ENCODE measurements at places on chromosomes 16 and 17.

DNA sequence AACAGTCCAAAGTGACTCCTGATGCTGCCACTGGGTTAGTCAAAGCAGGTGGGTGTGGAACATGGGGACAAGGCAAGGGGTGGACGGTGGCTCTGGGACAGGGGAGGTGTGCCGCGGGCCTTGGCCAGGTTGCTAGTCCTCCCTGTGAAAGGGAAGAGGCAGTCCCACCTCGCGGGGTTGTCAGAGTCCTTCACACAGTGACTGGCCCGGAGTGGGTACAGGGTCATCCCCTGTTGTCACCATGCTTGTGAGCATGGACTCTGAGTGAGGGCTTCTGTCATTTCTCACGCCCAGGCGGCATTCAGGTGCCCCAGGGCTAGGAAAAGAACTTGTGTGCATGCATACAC is 3.1 kb upstream of the ZNF469 start:
- DNase-seq = peak; percentile 26

GRCh38 chr17:2402544-2402943 is 1.7 kb upstream of the MNT start:
- DNase-seq = no peak

DNA sequence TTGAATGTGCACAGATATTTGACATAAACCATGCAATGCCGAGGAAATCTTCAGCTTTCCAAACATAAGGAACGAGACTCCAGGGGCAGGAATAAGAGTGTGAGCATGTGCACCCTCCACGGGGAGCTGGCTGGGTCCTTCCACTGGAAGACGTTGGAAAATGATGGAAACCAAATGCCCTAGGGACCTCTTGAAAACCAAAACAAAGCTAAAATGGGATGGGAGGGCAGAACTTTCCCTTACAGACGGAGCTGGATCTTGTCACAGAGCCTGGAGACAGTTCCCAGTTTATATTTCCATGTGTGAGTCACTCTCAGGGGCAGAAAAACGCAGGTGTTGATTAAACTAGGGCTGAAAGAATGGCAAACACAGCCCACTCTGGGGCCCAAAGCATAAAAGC is 34.4 kb upstream of the DNAH17 start:
- DNase-seq = no peak

GRCh38 chr16:27253526-27253930 is 15.0 kb downstream of the NSMCE1 start:
- DNase-seq = no peak

GRCh38 chr16:84583995-84584394 is 33.9 kb downstream of the COTL1 start:
- DNase-seq = peak; percentile 77

DNA sequence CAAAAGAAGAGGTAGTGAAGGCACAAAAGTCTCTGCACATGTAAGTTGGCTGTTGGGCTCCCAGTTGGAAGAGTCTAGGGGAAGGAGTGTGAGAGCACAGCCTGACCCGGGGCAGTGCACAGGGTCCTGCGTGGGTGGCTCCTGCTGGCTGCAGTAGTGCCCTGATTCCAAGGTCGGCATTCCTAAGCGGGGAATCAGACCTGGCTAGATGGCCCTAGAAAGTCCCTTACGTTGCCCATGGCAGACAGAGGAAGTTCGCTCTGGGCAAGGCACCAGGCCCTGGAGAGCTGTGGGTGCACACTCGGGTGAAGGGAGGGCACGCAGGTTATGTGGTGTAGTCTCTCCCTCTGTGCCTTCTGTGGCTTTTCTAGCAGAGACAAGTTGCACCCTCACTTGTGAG is 22.8 kb upstream of the SLC5A11 start:
- DNase-seq = no peak

GRCh38 chr17:57133486-57133885 is 48.4 kb downstream of the AKAP1 start:
- no peak for DNase-seq

- DNase-seq = no peak
Observed at GRCh38 chr17:28612531-28612930, 1.5 kb downstream of the RSKR start.

GRCh38 chr17:73174126-73174525 is 9.3 kb downstream of the SSTR2 start:
- DNase-seq = no peak

GRCh38 chr17:15109608-15110007 is 155.5 kb downstream of the PMP22 start:
- DNase-seq = no peak

DNA sequence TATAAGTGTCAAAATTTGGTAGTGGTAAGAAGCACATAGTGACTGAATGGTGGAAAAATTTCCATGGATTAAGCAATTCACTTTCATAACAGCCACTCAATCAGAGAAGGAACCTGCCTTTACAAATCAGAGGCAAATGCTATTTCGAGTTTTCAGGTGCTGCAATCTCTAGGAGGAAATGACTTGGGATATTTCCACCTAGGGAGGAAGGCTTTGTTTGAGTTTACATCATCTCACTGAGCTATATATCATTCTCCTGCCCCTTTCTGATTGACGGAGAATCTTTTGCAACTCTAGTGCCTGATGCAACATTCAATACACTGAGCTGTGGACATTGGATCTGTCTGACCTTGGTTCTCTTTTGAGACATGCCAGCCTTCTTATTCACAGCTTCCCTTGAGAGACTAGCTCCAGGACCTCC is 26.3 kb downstream of the MARCHF10 start:
- no peak for DNase-seq

GRCh38 chr17:10702574-10702973 is 5.2 kb downstream of the ADPRM start:
- no peak for DNase-seq

GRCh38 chr17:16398270-16399267 is 16.8 kb upstream of the TRPV2 start:
- no peak for DNase-seq

GRCh38 chr16:88920618-88921590 is 54.4 kb upstream of the PABPN1L start:
- no peak for DNase-seq

DNA sequence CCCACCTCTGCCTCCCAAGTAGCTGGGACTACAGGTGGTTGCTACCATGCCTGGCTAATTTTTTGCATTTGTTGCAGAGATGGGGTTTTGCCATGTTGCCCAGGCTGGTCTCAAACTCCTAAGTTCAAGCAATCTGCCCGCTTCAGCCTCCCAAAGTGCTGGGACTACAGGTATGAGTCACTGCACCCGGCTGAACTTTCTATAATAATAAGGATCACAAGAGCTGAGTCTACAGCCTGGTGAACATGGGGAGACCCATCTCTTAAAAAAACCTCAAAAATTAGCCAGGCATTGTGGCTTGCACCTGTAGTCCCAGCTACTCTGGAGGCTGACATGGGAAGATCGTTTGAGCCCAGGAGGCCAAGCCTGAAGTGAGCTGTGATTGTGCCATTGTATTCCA is 53.5 kb downstream of the WDR59 start:
- DNase-seq = no peak

GRCh38 chr16:27730661-27731210 is 180.8 kb downstream of the KATNIP start:
- no peak for DNase-seq

DNA sequence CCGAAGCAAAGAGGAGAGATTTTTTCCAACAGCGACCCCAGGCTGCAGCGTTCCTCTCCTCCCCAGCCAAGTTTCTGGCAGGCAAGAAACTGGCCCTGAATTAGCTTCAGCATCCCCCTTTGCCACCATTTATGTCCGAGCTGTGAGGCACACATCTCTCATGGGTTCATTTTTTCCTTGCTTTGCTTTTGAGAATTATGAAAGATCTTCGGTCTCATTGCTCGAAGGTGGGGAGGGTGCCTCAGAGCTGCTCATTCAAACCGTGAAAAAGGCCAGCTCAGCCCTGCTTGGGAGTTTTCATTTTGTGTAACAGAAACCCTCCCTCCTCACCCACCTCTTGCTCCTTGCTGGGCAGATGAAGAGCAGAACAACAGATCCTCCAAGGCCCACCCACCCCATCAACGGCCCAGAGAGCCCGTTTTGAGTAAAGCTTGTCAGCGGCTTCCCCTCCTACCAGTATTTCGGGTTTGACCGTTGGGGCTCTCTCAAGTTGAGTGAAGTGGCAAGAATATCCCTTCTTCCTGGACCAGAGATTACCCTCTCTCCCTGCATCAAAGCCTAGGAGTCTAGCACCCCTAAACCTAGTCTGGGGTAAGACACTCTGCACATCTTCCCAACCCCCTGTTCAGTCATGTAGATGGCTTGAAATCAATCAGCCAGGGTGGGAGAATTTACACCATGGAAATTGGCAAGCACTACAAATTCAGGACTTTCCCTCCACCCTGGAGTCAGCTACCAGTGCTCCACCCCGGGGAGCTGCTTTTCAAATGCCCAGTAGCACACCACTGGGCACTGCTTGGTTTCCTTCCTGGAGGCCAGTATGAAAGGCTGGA is 1.8 kb downstream of the CCR7 start:
- DNase-seq = no peak

GRCh38 chr17:7561589-7562207 is at the start of gene SENP3:
TSS of gene SENP3 (plus strand) at chr17:7561919. CDS start at chr17:7563077, 1,158 bp downstream.
- DNase-seq = peak; percentile 86

DNA sequence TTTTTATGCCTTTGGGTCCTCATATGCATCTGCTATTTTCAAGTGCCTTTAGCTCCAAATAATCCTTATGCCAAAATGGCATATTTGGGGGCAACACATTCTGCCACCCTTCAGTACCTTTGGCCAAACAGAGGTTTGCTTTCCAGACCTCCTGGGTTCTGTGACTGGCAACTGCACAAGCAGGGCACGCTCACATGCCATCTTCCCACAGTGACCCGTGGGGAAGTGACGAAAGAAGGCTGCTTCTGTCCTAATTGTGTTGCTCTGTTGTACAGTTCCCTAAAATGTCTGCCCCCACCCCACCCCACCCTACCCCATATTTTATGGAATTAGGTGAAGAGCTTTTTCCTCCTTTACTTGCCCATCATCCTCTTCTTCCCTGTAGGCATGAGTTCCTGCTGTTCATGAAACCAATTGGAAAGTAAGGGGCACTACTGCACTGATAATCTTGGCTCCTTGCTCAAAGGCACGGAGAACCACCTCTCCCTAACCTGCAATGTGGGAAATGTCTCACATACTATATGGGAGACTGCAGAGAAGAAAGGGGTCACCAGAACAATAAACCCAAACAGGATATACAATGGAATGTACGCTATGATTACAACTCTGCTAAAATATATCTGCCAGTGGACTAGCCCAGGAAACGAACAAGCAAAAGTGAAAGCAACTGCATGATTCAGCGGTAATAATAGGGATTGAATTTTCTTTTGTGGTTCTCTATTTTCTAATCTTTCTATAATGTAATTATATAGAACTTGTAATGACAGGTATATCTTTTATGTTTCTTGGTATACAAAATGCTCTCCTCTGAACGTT is 3.3 kb upstream of the SLFN12L start:
- no peak for DNase-seq

GRCh38 chr17:58470356-58470755 is 17.9 kb downstream of the HSF5 start:
- no peak for DNase-seq

GRCh38 chr17:72318131-72318530 is 197.3 kb downstream of the SOX9 start:
- no peak for DNase-seq

DNA sequence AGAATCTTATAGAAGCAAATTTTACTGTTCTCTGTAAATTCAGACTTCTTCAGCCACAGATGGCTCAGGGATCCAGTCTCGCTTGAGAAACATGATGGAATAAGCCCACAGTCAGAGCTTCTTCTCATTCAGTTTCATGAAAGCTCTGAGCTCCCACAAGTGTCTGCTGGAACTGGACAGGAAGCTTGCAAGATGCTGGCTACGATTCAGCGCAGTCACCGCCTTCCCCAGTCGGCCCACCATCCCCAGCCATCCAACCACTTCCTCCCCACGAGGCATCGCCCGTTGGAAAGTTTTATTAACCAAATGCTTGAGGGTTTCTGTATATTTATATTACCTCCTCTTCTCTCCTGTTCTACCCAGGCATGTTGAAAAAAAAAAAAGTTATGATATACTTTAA is 171.7 kb downstream of the ZFHX3 start:
- no peak for DNase-seq

DNA sequence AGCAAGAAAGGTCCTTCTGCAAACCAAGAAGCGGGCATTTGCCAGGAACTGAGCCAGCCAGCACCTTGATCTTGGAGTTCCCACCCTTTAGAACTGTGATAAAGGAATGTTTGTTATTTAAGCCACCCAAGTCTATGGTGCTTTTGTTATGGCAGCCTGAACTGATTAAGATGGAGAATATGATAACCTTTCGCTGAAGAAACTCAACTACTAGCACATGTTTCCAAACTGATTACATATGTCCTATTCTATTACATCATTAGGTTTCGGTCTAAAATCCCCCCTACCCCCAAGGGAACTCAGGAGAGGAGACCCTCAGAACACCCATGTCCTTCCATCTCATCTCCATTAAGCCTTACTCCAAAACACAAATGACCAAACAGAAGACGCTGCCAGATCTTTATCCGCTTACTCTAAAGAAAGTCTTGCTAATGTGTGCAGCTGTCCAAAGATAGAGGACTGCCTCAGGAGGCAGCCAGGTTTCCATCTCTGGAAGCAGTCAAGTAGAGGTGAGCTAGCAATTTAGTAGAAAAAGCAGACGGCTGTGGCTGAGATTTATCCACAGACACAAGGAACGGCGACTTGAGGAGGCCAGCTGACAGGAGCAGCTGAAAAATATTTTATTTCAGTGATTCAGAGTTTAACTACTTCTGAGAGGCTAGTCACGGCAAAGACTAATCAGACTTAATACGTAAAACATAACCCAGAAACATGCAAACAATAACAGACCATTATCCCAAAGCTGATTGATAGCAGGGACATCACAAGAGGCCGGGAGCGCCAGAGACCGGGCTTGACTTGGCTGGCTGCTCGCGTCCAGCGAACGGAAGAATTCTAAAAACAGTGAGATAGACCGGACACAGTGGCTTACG is 611.4 kb upstream of the CDH5 start:
- DNase-seq = no peak

DNA sequence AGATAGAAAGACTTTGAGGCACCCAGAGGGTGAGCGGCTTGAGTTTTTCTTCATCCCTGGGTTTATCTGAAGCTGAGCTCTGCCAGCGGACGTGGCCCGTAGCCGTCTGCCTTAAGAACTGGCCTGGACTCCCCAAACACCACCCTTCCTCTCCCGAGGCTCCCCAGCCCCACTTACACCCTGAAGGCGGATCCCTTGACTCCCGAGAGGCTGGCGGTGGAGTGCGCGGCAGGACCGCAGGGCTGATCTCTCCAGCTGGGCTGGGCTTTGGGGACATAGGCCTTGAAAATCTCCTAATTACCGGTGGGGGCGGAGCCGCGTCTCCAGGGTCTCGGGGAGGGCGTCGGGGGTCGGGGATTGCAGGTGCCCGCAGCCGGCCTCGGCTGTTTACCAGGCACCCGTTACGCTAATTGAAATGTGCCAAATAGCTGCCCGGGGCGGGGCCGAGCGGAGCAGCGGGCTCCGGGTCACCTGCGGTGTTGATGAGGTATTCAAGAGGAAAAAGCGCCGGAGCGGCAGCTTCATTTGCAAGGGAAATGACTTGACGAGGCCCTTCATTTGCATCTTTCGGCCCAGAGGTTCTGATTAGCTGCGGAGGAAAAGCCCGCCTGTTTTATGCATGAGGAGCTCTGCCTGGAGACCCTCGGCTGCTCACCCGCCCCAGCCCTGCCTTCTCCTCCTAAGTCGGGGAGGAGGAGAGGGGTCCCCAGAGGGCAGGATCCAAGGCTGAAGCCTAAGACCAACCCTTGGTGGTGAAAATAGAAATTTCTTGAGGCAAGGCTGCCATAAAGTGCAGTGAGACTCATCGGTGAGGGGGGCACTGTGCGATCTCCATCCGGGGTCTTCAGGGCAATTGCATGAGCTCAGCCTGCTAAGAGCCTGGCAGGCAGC is 100.7 kb downstream of the MGAT5B start:
- DNase-seq = no peak

GRCh38 chr16:48323783-48324775 is 61.1 kb downstream of the SIAH1 start:
- DNase-seq = no peak

Data from dorsolateral prefrontal cortex (tissue), 122 donors.